ENCODE measurements at places on chromosomes 1 and 21. TPM values are rescaled to one million over a fixed set of nuclear protein-coding genes. Genes with fewer than 3 reads are reported as not detected.
A peak's percentile ranks its signal among the peaks of the same experiment; 100 is the strongest.

- H3K4me1 ChIP-seq: peaks cover 14% of the 10 kb centered on the region
- peak overlapping the region; percentile 46 for H3K4me3 ChIP-seq
- peak; percentile 91 for DNase-seq
- H3K36me3 ChIP-seq: no peaks in the 10 kb centered on the region
- H3K27me3 ChIP-seq: no peaks in the 10 kb centered on the region
- H3K27ac ChIP-seq: peak overlapping the region; percentile 46
Measured at GRCh38 chr1:32701951-32702598, 495 bp downstream of the SYNC start.

- DNase-seq: no peak
- no peak overlapping the region for H3K27ac ChIP-seq
- peaks cover 5% of the 10 kb centered on the region for H3K4me1 ChIP-seq
- H3K27me3 ChIP-seq: no peaks in the 10 kb centered on the region
Measured at GRCh38 chr21:33967086-33967571, 51.5 kb upstream of the ATP5PO start.

- H3K27me3 ChIP-seq: no peaks in the 10 kb centered on the region
- H3K4me3 ChIP-seq: no peak overlapping the region
Measured at GRCh38 chr1:24475700-24476099, 26.9 kb upstream of the RCAN3 start.

GRCh38 chr21:25881524-25882376 lies 147.0 kb downstream of the GABPA start:
- no peaks in the 10 kb centered on the region for H3K27me3 ChIP-seq
- DNase-seq: peak; percentile 56
- H3K36me3 ChIP-seq: peaks cover 7% of the 10 kb centered on the region

DNA sequence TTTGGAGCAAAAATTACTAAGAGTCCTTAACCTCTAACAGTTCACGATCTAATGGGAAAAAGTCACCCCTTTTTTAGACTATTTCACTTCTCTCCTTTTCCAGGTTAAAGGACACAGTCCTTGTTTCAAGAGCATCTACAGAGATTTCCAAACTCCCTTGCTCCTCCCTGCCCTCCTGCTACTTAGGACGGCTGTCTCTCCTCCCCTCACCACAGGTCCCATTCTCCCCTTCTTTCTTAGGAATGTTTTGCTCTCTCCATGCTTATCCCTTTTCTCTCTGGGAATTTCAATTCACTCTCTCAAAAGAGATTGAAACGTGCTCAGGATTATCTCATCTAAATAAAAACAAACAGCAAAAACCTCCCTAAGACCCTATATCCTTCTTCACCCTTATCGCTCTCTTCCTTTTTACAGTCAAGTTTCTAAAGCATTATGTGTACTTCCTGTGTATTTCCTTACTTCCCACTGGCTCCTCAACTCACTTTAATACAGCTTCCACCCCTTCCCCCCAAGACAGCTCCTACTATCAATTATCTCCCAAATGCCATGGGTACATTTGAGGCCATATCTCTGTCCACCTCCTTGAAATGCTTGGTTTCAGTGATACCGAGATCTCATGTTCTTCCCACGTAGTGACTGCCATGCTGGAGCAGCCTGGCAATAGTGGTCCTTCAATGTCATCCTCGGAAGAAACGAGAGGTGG lies 43.2 kb upstream of the ZNF281 start:
- no peaks in the 10 kb centered on the region for H3K4me1 ChIP-seq
- H3K36me3 ChIP-seq: no peaks in the 10 kb centered on the region
- no peak for DNase-seq
- H3K4me3 ChIP-seq: no peak overlapping the region
- no peaks in the 10 kb centered on the region for H3K27me3 ChIP-seq

- no peak overlapping the region for H3K4me3 ChIP-seq
- DNase-seq: no peak
- H3K36me3 ChIP-seq: no peaks in the 10 kb centered on the region
- H3K27ac ChIP-seq: no peak overlapping the region
Measured at GRCh38 chr21:21162786-21163185, 164.6 kb downstream of the NCAM2 start.

GRCh38 chr1:2108213-2108876 lies 58.1 kb downstream of the PRKCZ start:
- H3K4me3 ChIP-seq: no peak overlapping the region
- H3K4me1 ChIP-seq: peaks cover 15% of the 10 kb centered on the region
- no peak for DNase-seq
- H3K36me3 ChIP-seq: peaks cover 2% of the 10 kb centered on the region

DNA sequence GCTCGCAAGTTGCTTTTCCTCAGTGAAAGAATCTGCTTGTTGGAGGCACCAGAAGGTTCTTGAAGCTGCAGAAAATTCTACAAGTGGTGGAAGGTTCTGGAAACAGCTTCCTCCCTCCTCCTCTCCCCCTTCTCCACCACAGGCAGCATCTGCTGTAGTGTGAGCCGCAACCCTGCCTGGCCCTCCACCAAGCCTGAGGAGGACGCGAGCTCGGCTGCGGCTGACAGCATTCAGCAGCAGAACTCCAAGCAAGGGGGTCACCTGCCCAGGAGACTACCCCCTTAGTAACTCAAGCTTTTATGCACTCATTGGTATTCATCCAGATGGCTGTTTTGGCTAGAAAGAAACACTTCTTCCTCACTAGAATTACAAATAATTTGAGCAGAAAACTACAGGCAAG lies 48.8 kb upstream of the CLDN14 start:
- no peak overlapping the region for H3K4me3 ChIP-seq
- H3K27ac ChIP-seq: no peak overlapping the region
- DNase-seq: no peak
- H3K36me3 ChIP-seq: no peaks in the 10 kb centered on the region
- no peaks in the 10 kb centered on the region for H3K4me1 ChIP-seq
- H3K27me3 ChIP-seq: no peaks in the 10 kb centered on the region

GRCh38 chr1:28927648-28928313 lies 13.4 kb downstream of the EPB41 start:
- DNase-seq: no peak
- H3K27me3 ChIP-seq: no peaks in the 10 kb centered on the region
- H3K27ac ChIP-seq: peak overlapping the region; percentile 14
- H3K4me1 ChIP-seq: peaks cover 3% of the 10 kb centered on the region
- H3K36me3 ChIP-seq: no peaks in the 10 kb centered on the region

DNA sequence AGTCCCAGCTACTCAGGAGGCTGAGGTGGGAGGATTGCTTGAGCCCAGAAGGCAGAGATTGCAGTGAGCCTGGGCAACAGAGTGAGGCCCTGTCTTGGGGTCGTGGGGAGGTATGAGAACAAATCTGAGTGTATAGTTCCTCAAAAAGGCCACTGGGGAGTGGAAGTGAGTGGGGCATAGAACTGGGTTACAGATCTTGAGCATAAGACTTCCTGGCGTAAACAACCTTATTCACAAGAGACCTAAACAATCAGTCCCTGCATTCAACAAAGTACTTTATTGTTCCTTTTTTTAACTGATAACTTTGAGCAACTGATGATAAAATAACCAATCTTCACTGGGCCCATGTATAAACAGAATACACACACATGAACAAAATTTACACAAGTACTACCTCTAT lies 72.7 kb upstream of the MUTYH start:
- H3K27me3 ChIP-seq: no peaks in the 10 kb centered on the region
- DNase-seq: no peak
- H3K36me3 ChIP-seq: no peaks in the 10 kb centered on the region
- no peak overlapping the region for H3K27ac ChIP-seq

DNA sequence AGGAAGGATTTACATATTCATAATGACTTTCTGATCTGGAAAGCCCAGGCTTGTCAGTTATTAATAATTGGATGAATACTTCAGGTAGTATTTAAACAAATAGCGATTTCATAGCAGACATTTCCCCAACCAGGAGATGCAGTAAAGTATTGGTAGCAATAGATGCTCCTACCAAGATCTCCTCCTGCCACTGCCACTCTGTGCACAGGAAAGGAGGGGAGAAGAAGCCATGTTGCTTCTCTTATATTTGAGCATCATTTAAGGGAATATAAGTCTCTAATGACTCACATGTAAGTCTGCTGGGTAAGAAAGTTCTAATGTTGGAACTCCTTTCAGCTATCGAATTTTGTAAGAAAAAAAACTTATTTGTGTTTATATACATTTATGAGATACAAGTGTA lies 420 bp upstream of the IFI16 start:
- H3K36me3 ChIP-seq: no peaks in the 10 kb centered on the region
- no peak overlapping the region for H3K4me3 ChIP-seq
- H3K4me1 ChIP-seq: peaks cover 12% of the 10 kb centered on the region
- H3K27ac ChIP-seq: peak overlapping the region; percentile 85

DNA sequence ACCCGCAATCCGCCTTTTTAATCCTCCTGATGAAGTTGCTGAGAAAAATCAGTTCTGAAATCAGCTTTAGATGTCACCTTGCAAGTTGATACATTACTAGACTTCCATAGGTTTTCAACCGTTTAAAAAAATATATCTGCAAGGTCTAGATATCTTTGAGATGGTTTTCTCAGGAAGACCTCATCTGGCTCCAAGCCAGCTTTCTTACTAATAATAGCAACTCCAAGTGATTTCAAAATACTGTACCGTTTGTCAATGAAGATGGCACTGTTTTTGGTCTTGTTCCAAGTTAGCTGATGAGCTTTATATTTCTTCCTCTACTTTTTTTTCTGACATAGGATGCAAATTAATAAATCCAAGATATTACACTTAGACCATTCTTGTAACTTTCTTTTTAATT lies 40.3 kb downstream of the LRRC8C start:
- H3K36me3 ChIP-seq: no peaks in the 10 kb centered on the region
- H3K27me3 ChIP-seq: no peaks in the 10 kb centered on the region
- H3K4me1 ChIP-seq: no peaks in the 10 kb centered on the region
- no peak overlapping the region for H3K4me3 ChIP-seq

DNA sequence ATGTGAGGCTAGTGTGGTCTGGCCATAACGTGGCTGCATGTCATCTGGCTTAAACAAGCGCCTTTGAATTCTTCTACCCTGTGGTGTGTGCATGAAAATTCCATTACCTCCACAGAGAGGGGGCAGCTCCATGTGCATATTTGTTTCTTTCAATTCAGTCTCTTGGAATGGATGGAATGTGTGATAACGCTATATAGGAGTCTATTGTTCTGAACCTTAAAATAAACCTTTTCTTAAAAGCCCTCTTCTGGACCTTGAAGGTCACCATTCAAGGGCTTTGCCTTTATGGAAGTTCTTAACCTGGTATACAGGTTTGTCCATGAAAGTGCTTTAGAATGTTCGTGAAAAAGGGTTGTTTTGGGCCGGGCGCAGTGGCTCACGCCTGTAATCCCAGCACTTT lies 118.2 kb upstream of the ADGRL2 start:
- H3K4me3 ChIP-seq: no peak overlapping the region
- no peaks in the 10 kb centered on the region for H3K27me3 ChIP-seq
- H3K27ac ChIP-seq: no peak overlapping the region
- peaks cover 9% of the 10 kb centered on the region for H3K4me1 ChIP-seq
- no peak for DNase-seq

GRCh38 chr1:228148935-228149405 lies 760 bp upstream of the GJC2 start:
- DNase-seq: no peak
- peaks cover 41% of the 10 kb centered on the region for H3K4me1 ChIP-seq
- peak overlapping the region; percentile 71 for H3K27ac ChIP-seq
- peaks cover 16% of the 10 kb centered on the region for H3K36me3 ChIP-seq
- no peaks in the 10 kb centered on the region for H3K27me3 ChIP-seq

DNA sequence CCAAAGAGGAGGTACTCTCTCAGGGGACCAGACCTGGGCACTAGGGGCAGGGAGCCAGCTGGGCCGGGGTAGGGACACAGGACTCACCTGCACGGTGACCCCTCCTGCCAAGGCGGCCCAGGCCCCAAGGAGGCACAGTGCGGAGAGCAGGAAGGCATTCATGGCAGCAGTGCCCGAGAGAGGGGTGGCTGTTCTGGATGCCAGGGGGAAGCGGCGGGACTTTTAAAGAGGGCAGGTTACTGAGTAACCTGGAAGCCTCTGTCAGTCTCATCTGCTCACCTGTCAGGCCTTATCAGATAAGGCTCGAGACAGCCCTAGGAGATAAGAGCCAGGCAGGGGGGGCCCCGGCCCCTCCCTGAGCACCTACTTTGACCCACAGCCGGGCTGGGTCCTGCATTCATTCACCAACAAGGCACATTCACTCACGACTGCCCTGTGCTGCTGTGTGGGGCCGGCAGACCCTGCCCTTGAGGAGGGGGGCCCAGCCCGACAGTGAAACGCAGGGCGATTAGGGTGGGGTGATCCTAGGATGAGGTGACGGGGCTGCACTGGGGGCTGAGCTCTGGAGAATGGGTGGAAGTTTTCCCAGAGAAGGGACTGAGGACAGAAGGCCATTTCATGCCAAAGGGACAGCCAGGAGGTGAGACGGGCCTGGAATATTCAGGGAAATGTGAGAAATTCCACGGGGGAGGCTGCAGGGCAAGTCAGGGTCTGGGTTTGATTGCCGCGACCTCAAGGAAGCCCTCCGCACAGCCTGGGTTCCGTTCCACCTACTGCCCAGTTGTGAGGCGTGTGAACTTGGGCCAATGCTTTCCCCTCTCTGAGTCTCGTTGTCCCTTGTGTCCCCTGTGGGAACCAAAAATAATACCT lies at the start of gene GUCA2A:
TSS of gene GUCA2A (minus strand) at position 195 of the 870 bp plus-strand sequence. CDS start at position 162, 33 bp downstream.
- H3K4me3 ChIP-seq: no peak within 1 kb of the TSS
- H3K27me3 ChIP-seq: no peaks in the 10 kb centered on the region
- H3K4me1 ChIP-seq: peaks cover 35% of the 10 kb centered on the region
- no peak for DNase-seq

DNA sequence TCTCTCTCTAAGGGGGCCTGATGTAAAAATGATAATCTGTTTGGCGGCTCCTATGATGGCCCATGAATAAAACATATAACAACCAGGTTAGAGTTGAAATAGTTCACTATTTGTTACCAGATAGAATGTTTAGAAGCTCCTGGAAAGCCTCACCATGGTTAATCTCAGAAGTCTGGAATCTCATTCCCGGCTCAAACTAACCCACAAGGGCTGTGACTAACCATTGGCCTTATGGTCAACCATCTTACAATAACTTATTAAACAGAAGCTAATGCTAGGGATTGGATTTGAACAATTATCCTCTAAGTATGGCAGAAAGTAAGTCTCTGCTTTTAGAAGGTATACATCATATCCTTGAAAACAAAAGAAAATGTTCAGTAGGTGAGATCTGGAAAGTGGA lies 134.1 kb upstream of the ADGRL2 start:
- H3K27ac ChIP-seq: no peak overlapping the region
- no peaks in the 10 kb centered on the region for H3K27me3 ChIP-seq
- H3K36me3 ChIP-seq: no peaks in the 10 kb centered on the region
- H3K4me3 ChIP-seq: no peak overlapping the region

- peaks cover 38% of the 10 kb centered on the region for H3K4me1 ChIP-seq
- H3K27me3 ChIP-seq: no peaks in the 10 kb centered on the region
- H3K36me3 ChIP-seq: no peaks in the 10 kb centered on the region
- peak; percentile 42 for DNase-seq
- H3K27ac ChIP-seq: peak within 1 kb of the TSS; percentile 61
Measured at GRCh38 chr1:15758343-15758931, at the start of gene FBLIM1. TSS of gene FBLIM1 (plus strand) at chr1:15758795. CDS start at chr1:15764984, 6,189 bp downstream.

- H3K27ac ChIP-seq: no peak overlapping the region
- H3K4me3 ChIP-seq: no peak overlapping the region
- H3K27me3 ChIP-seq: no peaks in the 10 kb centered on the region
- H3K36me3 ChIP-seq: no peaks in the 10 kb centered on the region
Measured at GRCh38 chr1:216081445-216081844, 341.8 kb downstream of the USH2A start.

The KIF14 gene
- 0.13 TPM for total RNA-seq

The TNFRSF25 gene
- total RNA-seq: 10.3 TPM

The DNALI1 gene
- total RNA-seq: 26.1 TPM

The ZMYND12 gene
- total RNA-seq: 6.4 TPM

The CR2 gene
- total RNA-seq: not detected

The KRTAP13-2 gene
- total RNA-seq: not detected

The OR6F1 gene
- total RNA-seq: not detected

The SH2D2A gene
- total RNA-seq: 2.5 TPM

The UCHL5 gene
- total RNA-seq: 31.1 TPM

The DNASE2B gene
- total RNA-seq: not detected

The SEC22B gene
- 40.8 TPM for total RNA-seq

The PTAFR gene
- 1.6 TPM for total RNA-seq

The MEX3A gene
- 0.27 TPM for total RNA-seq
